CD4-positive, CD25-positive, alpha-beta regulatory T cell (primary cell): ENCODE measurements at places on chromosomes 4 and X. TPM values are rescaled to one million over a fixed set of nuclear protein-coding genes. Genes with fewer than 3 reads are reported as not detected.

Gene RHOXF1
- 4.7 TPM for total RNA-seq

Gene SPATA18
- not detected for total RNA-seq

Gene MGAT4D
- total RNA-seq = not detected

Gene RRH
- total RNA-seq = 0.27 TPM

Gene WDR17
- 0.22 TPM for total RNA-seq

Gene PNMA6F
- not detected for total RNA-seq

Gene EVC2
- total RNA-seq = 3.2 TPM

Gene SLITRK4
- total RNA-seq = not detected

DNA sequence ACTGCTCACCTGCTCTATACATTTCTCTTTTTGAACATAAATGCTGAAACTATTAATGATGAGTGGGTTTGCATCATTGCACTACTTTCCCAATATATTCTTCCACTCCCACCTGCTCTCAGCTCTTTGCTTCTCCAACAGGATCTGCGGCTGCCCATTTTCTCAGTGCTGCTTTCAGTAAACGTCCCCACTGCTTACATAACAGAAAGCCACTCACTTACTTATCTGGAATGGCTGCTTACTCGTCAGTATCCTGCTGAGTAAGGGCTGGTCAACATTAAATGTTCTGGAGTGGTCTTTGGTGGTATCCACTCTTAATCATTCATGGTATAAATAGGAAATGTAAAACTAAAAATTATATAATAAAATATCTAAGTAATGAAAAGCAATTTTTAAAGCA is 112.8 kb upstream of the HPF1 start:
- DNase-seq = no peak

DNA sequence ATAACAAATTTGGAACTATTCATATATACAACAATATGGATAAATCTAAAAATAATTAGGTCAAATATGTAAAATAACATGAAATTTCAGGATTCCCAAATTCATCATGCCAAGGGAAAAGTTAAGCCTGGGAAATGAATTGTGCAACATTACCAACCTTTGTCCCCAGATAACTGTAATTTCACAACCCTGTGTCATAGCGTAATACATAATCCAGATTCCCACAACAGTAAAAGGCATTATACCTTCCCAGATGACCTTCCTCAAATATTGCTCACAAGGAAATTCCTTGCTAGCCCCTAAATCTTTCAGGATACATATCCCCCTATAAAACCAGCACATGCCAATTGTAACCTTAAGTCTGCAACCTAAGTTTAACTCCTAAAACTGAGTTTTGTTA is 32.9 kb upstream of the RAB40A start:
- DNase-seq = no peak

- no peak for DNase-seq
Observed at GRCh38 chr4:74133786-74134499, 24.0 kb upstream of the MTHFD2L start.

DNA sequence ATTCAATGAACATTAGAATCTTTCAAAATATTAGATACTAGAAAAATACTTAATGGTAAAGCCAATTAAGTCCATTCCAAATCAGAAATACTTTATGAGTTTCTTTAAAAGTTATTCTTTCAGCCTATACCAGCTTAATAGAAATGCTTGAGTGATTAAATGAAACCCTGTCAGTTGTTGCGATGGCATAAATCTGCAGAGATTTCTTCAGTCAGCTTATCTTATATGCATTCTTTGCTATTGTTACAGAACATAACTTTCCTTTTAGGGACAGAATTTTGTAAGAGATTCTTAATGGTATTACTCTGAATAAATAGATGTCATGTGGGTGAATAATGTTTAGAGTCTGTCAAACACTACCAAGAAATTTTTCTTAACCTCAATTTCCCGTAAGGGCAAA is 325.0 kb upstream of the HAND2 start:
- DNase-seq = no peak

DNA sequence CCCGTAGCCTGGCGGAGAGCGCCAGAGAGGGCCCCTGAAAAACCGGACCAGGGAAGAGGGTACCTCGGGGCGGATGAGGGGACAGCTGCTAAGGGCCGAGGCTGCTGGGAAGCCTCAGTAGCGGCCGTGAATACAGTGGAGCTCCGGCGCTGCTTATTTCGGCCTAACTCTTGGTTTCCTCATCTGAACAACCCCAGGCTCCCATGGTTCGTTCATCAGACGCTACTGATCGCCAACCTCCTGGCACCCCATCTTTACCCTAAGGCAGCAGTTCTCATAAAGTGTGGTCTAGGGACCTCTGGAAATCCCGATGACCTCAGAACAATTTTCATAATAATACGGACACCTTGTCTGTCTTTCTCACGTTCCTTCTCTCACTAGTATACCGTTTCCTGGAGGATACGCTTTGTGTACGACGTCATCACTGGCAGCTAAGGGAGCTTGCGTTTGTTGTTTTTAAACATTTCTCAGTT is 645 bp upstream of the RAB28 start:
- peak; percentile 35 for DNase-seq

DNA sequence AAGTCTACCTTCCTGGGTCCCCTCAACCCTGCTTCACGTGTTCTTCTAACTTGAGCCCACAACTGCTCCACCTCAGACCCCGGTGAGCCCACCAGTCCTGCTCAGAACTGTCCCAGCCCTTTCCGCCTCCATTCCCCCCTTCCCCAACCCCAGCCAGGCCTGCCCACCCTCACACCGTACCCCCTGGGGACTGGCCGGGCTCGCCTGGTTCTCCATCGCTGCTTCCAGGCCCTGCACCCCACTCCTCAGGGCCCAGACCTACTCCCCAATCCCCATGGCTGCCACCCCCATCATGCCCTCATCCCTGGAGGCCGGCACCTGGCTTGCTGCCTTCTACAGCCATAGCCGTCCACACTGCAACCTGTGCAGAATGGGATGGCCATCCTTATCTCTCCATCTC is 23.4 kb downstream of the ADRA2C start:
- no peak for DNase-seq

GRCh38 chrX:17075004-17075403 is 128.5 kb downstream of the REPS2 start:
- DNase-seq = no peak

DNA sequence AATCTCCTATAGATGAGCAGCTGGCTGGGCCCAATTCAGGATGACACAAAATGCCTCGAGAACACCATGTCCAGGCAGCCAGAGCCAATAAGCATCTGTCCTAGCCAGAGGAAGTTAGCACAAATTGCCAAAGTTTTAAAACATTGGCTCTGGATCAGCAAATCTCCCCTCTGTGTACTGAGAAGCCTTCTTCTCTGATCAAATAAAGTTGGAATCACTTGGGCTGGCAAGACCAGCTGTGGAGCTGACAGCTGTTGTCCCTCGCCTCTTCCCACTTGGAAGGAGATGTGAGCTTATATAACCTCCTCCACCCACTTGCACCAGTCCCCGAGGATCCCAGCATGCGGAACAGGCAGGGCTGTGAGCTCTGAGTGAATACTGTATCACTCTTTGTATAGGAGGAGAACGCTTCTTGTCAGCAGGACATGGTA is 183.9 kb downstream of the OPHN1 start:
- no peak for DNase-seq

- DNase-seq = no peak
Observed at GRCh38 chr4:53919535-53919934, 144.9 kb downstream of the CHIC2 start.

GRCh38 chr4:43435291-43435690 is 542.8 kb downstream of the GRXCR1 start:
- no peak for DNase-seq

- DNase-seq = no peak
Observed at GRCh38 chr4:81196126-81196650, 18.8 kb downstream of the PRKG2 start.

- DNase-seq = peak; percentile 58
Observed at GRCh38 chr4:145719752-145720624, 40.0 kb downstream of the C4orf51 start.

GRCh38 chrX:11131146-11131545 is 20.0 kb downstream of the HCCS start:
- DNase-seq = no peak

- DNase-seq = no peak
Observed at GRCh38 chrX:150845091-150845490, 53.4 kb downstream of the CD99L2 start.

- DNase-seq = no peak
Observed at GRCh38 chr4:37757121-37757520, 69.4 kb upstream of the PGM2 start.

DNA sequence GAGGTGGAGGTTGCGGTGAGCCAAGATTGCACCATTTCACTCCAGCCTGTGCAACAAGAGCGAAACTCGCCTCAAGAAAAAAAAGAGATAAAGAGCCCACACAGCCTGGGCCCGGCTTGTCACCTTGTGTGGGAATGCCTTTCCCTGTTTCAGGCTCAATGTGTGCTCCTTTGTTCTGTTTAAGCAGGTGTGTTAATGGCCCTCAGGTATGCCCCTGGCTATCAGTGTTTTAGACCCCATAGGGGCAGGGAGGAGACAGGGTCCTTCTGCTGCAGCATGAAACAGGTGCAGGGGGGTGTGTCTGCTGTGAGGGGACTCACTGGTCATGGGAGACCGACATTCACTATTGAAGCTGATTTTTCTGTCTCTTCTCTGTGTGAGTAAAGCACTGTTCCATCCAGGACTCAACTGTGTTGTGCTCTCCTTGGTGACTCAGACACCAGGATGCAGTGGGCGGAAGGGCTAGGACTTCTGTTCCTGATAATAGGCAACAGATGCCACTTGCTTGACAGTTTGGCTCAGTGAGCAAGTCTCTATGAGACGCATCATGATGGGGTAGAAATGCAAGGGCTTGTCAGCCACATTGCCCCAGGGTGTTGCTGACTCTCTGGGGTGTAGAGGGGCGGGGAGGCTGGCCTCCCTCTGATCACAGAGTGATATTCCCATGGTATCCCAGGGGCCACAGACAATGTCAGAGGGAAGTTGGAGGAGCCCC is 15.6 kb upstream of the LAP3 start:
- no peak for DNase-seq

GRCh38 chrX:148517176-148517575 is 16.8 kb downstream of the AFF2 start:
- DNase-seq = no peak

DNA sequence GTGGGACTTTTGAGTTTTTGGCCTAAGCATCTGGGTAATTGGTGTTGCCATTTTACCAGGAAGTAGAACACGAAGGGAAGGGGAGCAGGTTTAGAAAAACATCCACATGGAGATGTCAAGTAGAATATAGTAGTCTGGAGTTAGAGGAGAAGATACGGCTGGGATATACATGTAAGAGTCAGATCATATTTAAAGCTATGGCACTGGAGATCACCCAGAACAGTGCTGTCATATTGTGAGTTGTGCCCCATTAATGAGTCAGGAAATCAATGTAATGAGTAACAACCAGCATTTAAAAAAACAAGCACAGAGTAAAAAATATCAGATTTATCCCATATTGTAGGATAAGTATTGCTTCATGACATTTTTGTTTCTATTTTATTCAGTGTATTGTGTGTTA is 4.2 kb downstream of the GSTCD start:
- DNase-seq = no peak
